Skin of body (tissue), 3 donors: ENCODE measurements at places on chromosomes 7 and 10.

DNA sequence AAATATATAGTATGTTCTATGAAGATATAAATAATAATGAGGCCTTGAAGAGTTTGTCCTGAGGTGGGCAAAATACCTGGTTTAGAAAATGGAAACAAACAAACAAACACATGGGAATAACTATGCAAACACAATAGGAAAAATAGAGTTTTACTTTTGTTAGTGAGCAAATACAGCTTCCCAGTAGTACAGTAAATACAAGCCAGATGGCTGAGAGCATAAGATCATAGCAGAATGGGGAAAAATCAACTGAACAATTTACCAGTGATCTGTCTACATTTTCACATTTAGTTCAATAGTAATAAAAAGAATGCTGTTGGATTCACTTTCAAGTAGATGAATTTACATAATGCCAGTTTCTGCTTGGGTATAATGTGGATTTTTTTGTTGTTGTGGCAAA lies 45.1 kb downstream of the ADD3 start:
- no peak for DNase-seq

- no peak for DNase-seq
Measured at GRCh38 chr7:48366096-48366495, 194.8 kb downstream of the ABCA13 start.

DNA sequence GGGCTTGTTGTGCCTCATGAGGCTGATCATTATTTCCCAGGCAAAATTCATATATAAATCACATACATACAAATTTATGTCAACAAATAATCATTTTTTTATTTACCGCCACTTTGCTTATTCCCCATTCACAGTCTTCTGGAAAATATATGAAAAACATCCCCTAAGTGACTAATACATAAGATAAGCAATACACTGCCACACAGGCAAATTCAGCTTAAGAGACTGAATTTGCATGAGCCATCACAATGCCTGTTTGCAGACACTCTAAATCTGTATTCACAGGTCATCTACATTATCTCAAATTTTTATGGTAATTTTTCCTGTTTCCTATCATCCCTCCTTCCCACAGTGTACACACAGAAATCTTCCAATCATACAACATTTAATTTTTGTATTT lies 13.2 kb downstream of the OSBPL3 start:
- no peak for DNase-seq

GRCh38 chr7:74483402-74484336 lies 30.0 kb downstream of the GTF2IRD1 start:
- no peak for DNase-seq

GRCh38 chr10:22824984-22825383 lies 102.9 kb upstream of the ARMC3 start:
- no peak for DNase-seq

DNA sequence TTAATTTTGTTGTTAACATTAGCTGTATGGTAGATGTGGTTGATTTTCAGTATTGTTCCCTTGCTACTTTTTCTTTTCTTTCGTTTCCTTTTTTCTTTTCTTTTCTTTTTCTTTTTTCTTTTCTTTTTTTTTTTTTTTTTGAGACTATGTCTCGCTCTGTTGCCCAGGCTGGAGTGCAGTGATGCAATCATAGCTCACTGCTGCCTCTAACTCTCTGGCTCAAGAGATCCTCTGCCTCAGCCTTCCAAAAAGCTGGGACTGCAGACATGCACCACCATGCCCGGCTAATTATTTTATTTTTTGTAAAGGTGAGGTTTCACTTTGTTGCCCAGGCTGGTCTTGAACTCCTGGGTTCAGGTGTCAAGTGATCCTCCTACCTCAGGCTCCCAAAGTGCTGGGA lies 14.4 kb downstream of the SLC26A3 start:
- DNase-seq: no peak
